Cerebellar nuclear complex (tissue), 1 donor: ENCODE measurements at places on chromosomes 11 and 22.

GRCh38 chr11:133619973-133620372 is 87.7 kb upstream of the OPCML start:
- no peak for DNase-seq

DNA sequence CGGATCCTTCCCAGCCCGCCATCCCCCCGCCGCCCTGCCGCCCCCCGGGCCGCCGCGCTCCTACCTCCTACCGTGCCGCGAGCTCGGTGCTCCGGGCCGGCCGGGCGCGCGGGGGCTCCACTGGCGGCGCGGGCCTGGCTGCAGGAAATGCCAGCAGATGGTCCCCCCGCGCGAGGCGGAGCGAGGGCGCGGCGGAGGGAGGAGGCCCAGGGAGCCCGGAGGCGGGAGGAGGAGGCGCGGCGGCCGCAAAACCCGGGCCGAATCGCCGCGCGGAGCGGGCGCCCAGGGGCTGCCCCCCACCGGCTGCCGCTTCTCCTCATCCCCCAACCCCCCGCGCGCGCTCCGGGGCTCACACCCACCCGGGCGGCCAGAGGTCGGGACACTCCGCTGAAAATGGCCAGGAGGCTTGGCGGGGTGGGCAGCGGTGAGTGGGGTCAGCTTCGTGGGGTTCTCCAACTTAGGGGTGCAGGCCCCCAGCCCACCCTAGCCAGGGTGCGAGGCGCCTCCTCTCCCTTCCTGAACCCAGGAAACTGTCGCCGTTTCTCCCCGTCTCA is at the start of gene OSBPL5:
TSS of gene OSBPL5 (minus strand) at position 159 of the 554 bp plus-strand sequence. CDS start 36,162 bp downstream, outside the sequence.
- DNase-seq: no peak

- no peak for DNase-seq
Measured at GRCh38 chr22:35727436-35727835, 9.8 kb downstream of the APOL5 start.

- DNase-seq: no peak
Measured at GRCh38 chr11:113193016-113193415, 121.4 kb upstream of the TTC12 start.

- no peak for DNase-seq
Measured at GRCh38 chr22:50485221-50486131, 1.2 kb upstream of the MIOX start.

DNA sequence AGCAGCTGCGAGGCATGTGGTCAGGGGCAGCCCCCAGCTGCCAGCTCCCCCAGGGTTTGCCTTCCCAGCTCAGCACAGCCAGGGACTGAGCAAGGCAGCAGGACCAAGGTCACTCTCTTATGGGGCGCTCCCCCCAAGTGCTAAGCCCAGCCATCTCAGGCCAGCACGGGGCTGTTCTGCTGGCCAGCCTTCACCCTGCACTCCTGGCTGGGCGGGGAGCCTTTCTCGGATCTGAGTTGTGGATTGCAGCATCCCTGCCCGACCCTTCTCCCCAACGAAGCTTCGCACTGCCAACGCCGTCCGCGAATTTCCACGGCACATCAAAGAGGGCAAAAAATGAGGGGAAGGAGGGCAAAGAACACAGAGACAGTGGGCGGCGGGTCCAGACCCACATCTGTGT is 42.5 kb upstream of the GAL start:
- no peak for DNase-seq

DNA sequence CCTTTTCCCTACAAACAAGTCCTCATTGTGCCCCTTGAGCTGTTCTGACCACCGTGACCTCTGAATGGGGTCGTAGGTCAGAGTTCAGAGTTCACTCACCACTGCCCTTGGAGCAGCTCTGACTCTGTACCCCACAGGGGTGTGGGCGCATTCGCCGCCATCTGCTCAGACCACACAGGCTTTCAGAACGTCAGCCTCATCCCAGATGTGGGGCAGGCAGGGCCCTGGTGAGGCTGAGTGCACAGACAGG is 14.8 kb upstream of the MUC5B start:
- no peak for DNase-seq

GRCh38 chr11:40321537-40321936 is 1137.9 kb downstream of the LRRC4C start:
- no peak for DNase-seq

- no peak for DNase-seq
Measured at GRCh38 chr11:78420255-78420764, 2.7 kb upstream of the GAB2 start.

- DNase-seq: no peak
Measured at GRCh38 chr22:25777870-25778269, 35.9 kb downstream of the MYO18B start.

DNA sequence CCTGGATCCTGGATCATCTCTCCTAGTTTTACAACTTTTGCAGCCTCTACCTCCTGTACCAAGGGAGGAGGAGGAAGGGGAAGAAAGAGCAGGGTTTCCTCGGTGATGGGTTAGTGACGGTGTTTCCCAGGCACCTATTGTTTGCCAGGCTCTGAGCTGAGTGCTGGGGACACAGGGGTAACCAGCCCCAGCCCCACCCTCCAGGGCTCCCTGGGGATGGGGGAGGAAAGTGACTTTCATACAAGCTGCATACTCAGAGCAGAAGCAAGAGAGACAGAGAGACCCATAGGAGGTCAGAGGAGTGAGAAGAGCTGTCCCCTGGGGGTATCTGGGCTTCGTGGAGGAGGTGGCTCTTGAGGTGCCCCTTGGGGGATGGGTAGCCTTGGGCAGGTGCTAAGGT is 89.4 kb upstream of the THY1 start:
- DNase-seq: no peak
